ENCODE measurements at places on chromosomes 5 and 9.

- no peak for DNase-seq
Observed at GRCh38 chr5:71880536-71880935, 161.5 kb downstream of the CARTPT start.

GRCh38 chr9:32398207-32398606 lies 13.8 kb downstream of the ACO1 start:
- no peak for DNase-seq

- no peak for DNase-seq
Observed at GRCh38 chr5:150052956-150053712, 33.2 kb downstream of the CSF1R start.

DNA sequence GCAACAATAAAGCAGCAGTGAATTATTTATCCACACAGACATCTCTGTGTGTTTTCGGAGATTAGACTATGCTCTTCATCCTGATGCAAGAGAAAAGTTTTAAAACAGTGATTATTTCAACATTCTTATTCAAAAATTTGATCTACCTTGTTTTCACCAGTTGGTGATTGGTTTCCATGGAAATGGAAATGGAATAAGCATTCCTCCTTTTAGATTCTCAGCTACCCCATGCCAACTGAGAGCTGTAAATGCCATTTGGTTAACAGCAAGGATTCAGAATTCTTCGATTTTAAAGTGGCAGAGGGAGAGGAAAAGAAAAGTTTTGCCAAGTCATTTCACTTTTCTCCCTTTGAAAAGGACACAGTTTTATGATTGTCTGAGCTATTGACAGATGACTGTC lies 154.7 kb downstream of the PCSK5 start:
- DNase-seq: no peak

DNA sequence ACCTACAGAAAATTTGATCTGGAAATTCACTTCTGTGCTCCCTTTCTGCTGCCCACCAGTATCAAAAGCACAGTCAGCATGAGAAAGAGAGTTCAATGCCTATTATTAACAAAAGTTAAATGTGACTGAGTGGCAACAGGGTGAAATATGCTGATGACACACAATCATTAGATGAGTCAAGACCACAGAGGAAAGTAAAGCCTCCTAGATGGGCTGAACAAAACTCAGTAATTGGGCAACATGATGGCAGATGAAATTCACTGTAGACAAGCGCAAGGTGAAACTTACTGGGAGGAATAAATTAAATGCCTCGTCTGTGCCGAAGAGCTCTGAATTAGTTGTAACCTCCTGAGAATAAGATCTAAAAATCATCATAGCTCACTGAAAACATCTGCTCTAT lies 752.8 kb downstream of the IRX1 start:
- no peak for DNase-seq

GRCh38 chr5:134051305-134051704 lies 46.5 kb upstream of the VDAC1 start:
- no peak for DNase-seq

DNA sequence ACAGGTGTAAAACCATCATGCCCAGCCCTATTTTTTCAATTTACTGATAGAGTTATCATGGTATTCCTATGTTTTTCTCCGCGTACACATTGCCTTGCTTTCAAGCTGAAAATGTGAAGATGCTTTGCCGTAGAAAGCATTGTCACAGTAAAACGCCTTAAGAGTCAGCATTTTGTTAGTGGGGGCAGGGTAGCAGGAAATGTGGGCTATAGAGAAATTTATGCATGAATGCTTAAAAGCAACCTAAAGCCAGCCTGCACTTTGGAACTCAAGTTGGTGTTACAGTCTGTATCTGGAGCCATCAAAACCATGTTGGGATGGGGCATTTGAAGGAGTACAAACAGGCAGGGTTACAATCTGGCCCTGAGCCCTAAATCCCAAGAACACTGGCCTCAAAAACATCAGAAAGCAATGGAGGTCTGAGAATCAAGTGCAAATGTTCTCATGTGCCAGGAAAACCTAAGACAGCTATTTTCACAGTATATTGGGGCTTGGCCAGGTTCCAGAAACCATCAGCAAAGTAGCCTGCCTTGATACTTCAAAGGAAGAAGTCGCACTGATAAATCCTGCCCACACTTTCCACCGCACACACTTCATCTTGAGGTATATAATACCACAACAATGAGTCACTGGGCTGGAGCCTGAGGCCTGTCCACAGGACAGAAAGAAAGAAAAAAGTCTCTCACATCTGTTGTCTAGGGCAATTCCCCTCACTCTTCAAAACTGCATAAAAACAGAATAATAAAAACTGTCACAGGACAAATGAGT lies 313.8 kb downstream of the ENC1 start:
- peak; percentile 86 for DNase-seq

- DNase-seq: no peak
Observed at GRCh38 chr5:123976379-123977033, 464.5 kb downstream of the CSNK1G3 start.

DNA sequence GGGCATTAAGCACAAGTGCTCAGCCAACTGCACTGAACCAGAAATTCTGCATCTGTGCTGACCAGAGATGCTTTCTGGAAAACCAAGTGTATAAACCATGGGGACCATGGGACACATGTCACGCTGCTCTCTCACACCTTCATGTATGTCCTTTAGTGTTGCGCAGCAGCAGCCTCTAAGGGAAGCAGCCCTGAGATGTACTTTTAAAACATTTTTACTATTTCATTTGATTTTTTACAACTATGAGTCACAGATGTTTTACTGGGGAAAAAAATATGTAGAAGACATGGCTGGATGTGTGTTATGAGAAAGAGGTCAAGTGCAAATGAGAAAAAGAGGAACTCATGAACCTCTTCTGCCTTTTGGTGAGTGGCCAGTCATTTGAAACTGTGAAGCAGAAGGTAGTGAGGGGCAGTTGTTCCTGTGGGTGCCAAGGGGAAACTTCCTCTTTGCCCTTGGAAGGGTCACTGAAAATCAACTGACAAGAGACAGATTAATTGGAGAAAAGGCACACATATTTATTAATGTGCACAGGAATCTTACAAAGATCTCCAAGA lies 31.4 kb upstream of the SYK start:
- no peak for DNase-seq

DNA sequence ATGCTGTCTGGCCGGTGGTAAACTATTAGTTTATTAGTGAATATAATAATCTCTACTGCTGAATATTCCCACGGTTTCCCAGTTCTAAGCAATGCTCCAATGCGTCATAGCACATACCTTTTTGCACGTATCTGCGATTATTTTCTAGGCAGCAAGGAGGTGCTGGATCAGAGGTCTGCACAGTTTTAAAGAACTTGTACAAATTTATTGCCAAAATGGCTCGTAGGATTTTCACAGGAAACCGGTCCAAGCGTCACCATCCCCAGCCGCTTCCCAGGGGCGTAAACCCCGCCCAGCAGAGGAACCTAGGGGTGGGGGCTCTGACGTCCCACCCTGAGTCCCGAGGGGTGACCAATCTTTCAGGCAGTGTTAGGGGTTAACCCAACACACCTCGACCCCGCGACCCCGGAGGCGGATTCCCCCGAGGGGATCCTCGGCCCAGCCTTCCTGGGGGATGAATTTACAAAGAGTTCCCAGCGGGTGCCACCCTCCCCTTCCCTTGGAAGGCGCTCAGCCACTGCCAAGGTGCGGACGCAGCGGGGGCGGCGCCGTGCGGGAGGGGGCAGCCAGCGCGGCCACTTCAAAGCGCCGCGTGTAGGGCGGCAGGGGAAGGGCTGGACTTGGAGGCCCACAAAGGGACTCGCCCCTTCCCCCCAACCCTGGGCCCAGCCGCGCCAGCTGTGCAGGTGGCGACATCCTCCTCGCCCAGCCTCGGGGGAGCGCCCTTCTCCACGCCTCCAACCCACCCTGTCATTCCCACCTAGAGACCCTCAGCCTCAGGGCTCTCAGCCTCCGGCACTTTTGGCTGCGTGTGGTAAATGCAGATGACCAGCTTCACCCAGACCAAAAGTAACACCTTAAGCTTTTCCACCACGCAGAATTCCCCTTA lies 43.5 kb upstream of the TCF7 start:
- no peak for DNase-seq

- no peak for DNase-seq
Observed at GRCh38 chr5:34436761-34437501, 219.2 kb upstream of the RAI14 start.

GRCh38 chr9:36031774-36032555 lies 4.7 kb upstream of the RECK start:
- peak; percentile 12 for DNase-seq

GRCh38 chr9:26983340-26983739 lies 22.1 kb downstream of the LRRC19 start:
- DNase-seq: no peak

DNA sequence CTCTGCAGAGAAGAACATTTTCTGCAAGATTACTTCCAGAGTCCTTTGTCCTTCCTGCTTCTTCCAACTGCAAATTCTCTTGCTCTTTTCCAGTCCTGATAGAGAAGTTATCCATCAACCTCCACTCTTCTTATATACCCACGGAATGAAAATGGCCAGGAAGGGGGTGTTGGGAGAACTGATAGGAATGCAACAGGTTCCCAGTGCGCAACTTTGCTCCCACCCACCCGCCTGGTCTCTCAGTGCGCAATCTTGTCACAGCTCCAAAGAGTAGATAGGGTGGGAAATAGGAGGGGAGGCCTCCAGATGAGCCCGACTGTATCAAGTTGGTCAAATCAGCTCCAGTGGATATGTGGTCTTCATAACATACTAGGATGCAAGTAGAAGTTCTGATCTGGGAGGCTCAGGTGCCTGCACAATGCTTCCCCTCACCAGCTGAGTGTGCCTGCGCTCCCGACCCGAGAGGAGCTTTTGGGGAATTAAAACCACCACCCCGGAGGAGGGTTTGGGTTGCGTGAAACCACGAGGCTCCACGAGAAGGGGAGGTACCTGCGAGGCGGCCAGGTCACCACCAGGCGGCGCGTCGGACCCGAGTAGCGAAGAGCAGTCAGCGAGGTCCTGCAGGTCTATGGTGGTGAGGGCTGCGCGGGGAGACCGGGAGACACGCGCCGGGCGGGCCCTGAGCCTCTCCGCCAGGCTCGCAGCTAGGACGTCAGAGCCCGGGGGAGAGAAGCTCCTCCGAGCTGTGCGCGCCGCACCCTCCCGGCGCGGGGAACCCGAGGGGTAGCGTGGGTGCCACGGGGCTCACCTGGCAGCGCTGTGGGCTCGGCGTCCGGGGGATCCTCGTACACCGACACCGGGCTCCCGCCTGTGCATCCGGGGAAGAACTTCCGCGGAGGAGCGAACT lies 835 bp downstream of the MCIDAS start:
- DNase-seq: peak; percentile 81

DNA sequence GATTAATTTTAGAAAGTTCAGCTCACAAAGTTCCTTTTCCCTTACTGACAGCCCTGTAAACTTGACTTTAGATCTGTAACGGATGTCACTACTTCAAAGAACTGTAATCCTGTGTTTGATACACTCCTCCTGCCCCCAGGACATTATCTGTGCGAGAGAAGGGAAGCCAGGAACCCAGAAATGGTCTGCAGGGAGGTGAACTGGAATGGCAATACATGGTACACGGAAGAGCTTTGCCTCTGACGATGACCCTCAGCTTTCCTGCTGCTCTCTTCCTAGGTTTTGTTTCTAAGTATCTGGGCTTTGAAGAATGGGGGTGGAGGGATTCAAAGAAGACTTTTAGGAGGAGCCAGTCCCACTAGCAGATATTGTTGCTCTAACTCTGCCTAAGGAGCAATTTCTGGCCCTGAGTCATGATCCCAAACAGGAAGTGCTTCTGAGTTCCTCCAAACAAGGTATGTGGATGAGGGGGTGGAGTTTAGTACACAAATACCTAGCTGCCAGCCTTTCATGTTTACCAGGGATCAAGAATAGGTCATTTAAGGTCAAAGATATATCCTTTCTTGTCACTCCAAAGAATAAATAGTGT lies 43.4 kb upstream of the TMC1 start:
- DNase-seq: no peak

DNA sequence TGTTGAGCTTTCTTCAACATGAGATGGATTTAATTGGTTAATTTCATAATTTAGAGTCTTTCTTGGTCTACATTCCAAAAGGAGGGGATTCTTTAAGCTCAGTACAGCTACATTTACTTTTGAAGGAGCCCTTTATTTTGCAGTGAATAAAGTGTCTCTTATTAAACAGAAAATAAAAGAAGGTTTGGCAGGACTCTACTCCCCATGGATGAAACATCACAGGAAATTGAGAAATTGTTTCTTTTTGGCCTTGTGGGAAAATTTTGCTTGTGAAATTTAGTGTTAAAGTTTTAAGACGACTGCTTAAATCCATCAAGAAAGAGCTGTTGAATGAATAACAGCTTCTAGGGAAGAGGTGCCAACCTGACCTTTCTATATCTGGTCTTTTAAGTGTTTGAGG lies 187.7 kb downstream of the NTRK2 start:
- DNase-seq: no peak

DNA sequence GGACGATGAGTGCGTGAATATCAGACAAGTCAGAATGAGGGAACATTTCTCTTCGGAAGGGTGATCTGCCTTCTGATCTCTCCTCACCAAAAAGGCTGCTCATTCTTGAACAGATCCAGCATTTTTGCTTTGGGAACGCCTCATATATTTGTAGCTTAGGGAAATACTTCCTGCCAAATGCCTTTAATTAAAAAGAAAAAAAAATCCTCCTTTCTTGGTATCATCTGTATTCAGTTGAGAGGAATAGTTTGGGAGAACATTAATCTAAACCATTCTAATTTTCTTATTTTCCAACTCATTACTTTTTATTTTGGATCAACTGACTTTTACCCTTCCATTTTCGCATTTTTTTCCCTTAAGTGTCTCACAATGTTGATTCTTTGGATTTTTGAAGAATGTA lies 163.4 kb downstream of the SNX18 start:
- no peak for DNase-seq

DNA sequence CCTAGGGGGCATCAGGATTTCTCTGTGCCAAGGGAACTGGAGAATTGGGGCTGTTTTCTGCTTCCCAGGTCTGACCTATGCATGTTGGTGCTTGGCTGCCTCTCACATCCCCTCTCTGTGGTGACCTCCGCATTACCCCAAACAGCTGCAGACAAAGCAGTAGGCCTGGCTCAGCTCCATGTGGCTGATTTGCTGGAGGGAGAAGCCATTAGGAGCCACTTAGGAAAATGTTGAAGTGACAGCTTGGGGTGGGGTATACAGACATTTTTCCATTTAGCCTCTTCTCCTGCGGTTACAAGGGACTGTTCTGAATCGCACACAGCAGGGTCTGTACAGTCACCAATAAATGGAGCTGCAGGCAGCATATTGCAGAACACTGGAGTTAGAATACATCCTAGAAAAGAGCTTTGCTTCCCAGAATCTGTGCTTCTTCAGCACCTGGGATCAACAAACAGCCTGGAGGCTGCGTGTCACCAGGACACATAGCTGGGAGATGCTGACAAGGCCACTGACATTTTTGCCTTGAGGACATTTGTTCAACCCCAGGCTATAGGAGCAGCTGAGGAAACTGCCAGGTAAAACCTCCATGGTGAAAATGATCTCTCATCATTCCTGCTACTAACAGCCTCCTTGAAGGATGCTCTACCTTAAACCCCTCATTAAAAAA lies 335.3 kb downstream of the DIRAS2 start:
- peak; percentile 95 for DNase-seq

DNA sequence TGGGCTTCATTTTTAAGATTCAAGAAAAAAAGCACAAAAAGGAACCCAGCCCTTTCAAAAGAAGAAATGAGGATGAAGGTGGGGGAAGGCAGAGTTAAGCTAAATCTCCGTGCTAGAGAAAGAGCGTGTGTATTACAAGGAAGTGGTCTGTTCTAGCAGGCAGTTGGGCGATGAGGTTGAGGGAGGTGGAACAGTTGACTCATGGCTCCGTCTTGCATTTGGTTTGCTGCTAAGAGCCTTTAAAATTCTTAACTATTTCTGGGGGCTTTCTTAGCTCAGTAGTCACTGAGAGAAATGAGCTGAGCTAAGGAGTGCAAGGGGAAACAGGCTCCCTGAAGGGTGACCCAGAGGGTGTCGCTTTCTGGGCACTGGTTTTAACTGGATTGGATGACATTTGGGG lies 117.4 kb downstream of the GCNT1 start:
- peak; percentile 40 for DNase-seq
